Inflammatory macrophage (primary cell): ENCODE measurements at places on chromosomes 11 and 22.
A peak's percentile ranks its signal among the peaks of the same experiment; 100 is the strongest.

DNA sequence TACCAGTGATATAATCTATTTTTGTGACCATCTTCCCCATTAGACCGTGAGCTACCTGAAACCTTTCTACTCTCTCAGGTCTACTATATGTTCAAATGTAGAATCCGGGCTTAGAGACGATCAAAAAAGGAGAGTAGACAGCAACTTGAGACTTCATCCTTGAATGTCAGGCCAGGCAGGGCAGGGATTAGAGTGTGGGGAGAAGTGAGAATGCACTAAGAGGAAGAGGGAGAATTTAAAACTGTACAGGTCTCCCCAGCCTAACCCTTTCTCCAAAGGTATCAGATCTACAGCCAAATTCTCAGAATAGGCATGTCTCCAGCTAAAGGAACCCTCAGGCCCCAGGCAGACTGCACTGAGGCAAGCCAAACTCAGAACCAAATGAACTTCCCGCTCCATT is 935 bp downstream of the LAMTOR1 start:
- no peak for DNase-seq

DNA sequence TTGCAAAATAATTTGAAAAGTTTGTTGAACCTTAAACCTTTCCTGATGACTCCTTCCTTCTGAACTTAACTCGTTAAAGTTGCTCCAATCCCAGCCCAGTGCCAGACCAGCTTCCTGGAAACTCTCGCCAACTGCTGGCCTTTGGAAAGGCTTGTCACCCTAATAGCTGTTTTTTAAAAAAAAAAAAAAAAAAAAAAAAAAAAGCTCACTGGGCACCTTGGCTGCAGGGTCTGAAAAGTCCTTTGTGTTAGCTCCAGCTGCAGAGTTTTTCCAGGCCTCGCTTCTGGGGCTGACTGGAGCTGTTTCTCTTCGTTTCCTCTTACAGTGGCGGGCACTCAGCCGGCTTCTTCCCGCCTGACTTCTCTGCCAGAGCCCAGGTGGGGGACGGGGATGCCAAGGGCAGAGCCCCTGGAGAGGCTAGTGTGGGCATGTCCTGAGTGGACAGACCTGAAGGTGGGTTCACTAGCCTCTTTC is 25.1 kb downstream of the KCNQ1OT1 start:
- DNase-seq = no peak

- no peak for DNase-seq
These were observed 55.5 kb downstream of the FAM76B start for GRCh38 chr11:95734009-95734572.

DNA sequence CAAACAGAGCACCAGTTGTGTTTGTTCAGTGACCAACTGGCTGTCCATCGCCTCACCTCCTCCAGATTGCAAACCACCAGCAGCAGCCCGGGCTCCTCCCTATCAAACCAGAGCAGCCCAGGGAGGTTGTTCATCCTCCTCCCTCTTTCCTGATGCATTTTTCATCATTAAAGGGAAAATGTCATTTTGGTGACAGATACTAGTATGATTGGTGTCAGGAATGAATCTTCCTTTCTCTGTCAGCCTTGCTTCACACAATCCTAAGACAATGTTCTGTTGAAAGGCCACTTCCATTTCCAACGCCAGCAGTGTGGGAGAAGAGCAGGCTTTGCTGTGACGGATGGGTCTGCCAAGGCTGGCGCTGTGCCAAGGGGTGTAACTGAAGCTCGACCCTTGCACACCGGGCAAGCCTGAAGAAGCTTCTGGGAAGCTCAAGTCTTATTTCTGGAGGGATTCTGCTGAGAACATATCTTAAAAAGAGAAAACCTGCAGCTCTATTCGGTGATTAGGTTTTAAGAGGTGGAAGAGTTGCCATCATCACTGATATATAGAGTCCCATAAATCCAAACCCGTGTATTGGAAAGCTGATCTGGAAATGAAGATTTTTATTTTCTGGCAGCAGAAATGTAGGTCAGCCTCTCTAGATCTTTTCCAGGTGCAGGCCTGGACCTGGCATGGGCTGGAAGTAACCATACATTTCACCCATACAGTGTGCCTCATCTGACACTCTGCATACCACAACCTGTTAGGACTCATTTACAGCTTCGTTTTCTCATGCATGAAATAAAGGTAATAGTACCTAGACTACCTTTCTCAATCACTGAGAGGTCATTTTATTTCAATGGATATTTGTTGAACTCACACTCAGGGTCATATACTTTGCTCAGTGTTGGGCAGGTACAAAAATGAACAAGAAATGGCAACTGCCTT is 524.5 kb downstream of the NTM start:
- DNase-seq = no peak

DNA sequence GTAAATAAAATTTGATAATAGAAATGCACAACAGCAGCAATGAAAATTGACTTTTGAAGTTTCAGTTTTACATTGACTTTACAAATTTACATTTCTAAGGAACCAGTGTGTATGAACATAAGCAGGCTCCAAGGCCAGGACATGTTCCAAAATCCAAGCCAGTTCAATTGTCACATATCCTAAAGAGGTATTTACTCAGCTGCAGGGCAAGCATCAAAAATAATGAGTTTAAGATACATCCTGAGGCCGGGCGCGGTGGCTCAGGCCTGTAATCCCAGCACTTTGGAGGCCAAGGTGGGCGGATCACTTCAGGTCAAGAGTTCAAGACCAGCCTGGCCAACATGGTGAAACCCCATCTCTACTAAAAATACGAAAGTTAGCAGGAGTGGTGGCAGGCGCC is 39.0 kb upstream of the AKIP1 start:
- no peak for DNase-seq

GRCh38 chr11:95499516-95500135 is 268.6 kb upstream of the SESN3 start:
- no peak for DNase-seq

- DNase-seq = no peak
These were observed 479 bp downstream of the ZNF280A start for GRCh38 chr22:22519591-22519990.

DNA sequence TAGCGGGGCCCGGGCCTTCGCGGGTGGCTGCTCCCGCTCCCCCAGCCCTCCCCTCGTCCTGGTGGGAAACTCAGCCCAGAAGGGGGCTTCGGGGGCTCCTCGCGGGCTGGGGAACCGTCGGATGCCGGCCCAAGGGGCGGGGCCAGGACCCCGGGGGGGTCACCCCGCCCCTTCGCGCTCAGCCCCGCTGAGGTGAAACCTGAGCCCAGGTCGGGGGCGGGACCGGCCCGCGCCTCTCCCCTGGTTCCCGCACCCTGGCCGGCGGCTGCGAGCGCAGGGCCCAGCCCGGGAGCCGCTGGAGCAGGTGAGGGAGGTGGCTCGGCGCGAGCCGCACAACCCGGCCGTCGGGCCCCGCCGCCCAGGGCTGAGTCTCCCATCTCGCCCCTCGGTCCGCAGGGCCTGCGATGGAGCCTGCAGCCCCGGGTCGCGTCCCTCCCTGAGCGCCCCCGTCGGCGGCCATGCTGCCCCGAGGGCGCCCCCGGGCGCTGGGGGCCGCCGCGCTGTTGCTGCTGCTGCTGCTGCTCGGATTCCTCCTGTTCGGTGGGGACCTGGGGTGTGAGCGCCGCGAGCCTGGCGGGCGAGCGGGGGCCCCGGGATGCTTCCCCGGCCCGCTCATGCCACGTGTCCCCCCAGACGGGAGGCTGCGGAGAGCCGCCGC is at the start of gene LARGE2:
LARGE2 (plus strand) TSS at position 232 of the 658 bp plus-strand sequence; CDS start at position 459, 227 bp downstream.
- DNase-seq = no peak

GRCh38 chr11:126393143-126393542 is 37.7 kb downstream of the ST3GAL4 start:
- no peak for DNase-seq

DNA sequence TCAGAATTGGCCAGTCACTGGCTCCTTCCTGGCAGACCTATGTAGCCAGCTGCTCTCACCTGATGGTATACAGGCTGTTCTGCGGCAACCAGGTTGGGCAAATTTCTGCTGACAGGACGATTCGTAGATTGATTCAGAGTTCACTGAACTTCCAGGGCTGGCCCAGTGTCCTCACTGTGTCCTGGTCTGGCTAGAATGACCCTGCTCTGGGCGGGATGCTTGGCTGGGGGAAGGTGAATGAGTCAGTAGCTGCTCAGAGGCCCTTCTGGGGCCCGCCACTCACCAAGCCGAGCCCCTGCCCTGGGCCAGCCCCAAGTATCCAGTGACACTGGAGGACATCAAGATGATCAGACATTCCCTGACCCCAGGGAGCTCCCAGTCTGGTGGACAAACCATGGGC is 62.9 kb upstream of the WNT11 start:
- no peak for DNase-seq

DNA sequence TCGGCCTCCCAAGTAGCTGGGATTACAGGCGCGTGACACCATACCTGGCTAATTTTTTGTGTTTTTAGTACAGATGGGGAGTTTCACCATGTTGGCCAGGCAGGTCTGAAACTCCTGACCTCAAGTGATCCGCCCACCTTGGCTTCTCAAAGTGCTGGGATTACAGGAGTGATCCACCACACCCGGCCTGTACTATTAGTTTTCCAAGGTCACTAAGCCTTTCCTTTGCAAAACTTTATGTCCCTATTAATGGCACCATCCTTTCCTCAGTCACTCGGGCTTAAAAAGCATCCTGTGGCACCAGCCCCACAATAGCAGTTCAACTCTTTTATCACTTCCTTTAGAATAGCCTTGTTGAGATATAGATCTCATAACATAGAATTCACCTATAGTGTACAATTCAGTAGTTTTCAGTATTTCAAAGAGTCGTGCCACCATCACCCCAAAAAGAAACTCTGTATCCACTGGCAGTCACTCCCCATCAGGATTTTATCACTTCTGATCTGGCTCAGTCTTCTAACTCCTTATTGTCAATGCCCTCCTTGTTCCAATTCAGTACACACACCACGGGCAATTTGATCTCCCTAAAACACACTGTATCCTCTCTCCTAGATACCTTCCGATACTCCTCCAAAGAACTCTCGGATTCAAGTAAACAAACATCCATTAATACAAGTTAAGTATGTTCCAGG is 921 bp upstream of the BCL2L13 start:
- DNase-seq = no peak

- DNase-seq = no peak
These were observed 79.4 kb upstream of the NNMT start for GRCh38 chr11:114216796-114217180.

- DNase-seq = no peak
These were observed 36.9 kb downstream of the CHRDL2 start for GRCh38 chr11:74694136-74694930.

DNA sequence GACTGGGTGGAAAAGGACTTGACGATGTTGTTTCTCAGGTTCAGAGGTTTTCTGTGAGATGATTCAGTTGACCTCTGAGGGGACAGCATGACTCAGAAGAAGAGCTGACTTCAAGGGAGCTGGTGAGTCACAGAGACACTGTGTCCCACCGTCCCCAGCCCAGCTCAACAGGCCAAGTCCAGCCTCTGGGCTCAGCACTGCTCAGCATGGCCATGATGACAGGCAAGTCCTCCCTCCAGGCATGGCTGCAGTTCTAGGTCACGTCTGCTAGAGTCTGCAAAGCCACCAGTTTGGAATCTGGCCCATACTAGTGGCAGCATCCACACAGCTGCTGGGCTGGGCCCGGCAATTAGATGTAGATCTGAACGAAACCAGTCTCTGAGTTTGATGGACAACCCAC is 12.9 kb downstream of the TRIM29 start:
- no peak for DNase-seq

GRCh38 chr22:35728639-35729308 is 11.1 kb downstream of the APOL5 start:
- DNase-seq = no peak

DNA sequence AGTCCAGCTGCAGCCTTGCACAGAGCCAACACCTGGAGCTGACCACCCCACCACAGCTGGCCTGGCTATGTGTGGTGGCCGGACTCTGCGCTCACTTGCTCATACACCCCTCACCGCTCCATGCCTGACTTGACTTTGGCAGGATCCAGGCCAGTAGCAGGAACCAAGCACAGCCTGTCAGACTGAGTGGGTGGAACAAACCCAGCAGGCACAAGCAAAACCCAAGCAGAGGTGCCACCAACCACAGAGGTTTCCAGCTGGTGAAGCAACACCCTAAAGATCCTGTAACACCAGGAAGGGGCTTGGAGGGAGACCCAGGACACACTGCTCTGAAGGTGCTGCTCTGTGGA is 44.9 kb upstream of the WNT11 start:
- peak; percentile 21 for DNase-seq

DNA sequence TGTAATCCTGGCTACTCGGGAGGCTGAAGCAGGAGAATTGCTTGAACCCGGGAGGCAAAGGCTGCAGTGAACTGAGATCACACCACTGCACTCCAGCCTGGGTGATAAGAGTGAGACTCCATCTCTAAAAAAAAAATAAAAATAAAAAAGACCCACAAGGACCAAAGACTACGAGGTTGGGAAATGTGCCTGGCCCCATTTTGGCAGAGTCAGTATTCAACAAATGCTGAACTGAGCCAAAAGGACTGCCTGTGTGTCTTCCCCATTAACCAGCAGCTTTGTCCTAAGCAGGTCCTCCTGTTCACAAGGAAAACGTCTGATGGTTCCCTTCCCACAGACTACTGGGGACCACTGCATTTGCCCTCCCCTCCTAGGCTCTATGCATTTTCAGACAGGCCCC is 27.6 kb downstream of the ADORA2A start:
- no peak for DNase-seq

DNA sequence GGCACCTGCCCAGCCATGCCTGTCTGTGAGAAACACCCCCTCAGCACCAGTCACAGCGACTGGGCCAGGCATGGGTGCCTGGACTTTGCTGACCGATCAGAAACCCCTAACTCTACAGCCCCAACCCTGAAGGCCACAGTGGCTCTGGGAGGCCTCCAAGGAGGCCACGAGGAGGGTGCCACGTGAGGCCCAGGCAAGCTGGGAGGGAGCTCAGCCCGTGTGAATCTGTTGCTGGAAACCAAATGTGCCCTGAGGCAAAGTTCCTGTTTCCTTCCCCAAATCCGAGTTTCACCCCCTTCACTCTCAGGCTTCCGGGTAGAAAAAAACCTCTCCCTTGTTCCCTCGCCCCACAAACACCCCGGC is 1.3 kb downstream of the UNC93B1 start:
- DNase-seq = peak; percentile 49

DNA sequence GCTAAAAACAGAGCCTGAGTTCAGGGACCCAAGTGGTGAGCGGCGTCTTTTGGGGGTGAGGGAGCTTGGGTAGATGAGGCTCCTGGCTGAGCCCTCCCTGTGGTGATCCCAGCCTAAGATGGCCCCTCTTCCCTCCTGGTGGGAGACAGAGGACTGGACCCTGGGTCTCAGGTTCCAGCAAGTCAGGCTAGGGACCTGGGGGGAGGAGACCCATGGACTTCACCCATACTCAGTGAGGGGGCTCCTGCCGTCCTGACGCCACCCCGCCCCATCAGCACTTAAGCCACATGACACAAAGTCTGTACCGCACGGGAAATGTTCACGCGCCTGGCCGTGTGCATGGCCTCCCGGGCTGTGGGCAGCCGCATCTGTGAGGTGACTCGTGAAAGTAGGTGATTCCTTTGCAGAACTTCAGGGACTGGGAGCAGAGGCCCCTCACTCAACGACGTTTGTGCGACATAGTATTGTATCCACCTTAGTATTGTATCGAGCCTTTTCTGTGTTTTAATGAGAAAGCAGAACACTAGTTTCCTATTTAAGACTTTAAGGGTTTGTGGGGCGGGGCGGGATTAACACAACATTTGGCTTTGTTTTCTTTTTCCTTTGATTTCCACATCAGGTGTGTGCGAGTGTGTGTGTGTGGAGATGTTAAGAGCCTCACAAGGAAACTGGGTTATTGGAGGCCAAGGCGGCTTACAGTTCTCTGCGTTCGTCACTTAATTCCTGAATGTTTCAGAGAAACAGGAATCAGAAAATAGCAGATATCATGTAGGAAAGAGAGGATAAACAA is 18.4 kb upstream of the TMEM191C start:
- no peak for DNase-seq
